ENCODE measurements at places on chromosomes 3 and 15. TPM values are rescaled to one million over a fixed set of nuclear protein-coding genes. Genes with fewer than 3 reads are reported as not detected.

DNA sequence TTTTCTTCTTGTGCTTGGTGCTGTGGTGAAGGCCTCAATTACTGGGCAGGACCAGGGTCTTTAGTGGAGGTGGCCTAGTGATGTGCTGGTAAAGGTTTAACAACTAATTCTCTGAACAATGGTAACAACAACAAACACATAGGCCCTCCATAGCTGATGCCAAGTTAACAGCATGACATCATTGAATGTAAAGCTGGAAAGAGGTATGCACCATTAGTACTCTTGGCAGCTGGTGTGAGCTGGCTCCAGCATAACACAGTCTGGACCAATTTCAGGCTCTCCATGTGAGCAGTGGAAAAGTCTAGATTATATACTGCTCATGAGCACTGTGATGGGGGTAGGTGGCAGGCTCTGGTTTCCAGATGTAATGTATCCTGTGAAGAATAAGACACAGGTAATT, 61.8 kb downstream of the SLC7A14 start:
- H3K27me3 ChIP-seq: no peaks in the 10 kb centered on the region
- H3K4me1 ChIP-seq: no peaks in the 10 kb centered on the region
- H3K27ac ChIP-seq: no peak overlapping the region
- H3K4me3 ChIP-seq: no peak overlapping the region

GRCh38 chr15:72796210-72796514, 12.6 kb upstream of the ADPGK start:
- DNase-seq: no peak
- H3K36me3 ChIP-seq: no peaks in the 10 kb centered on the region
- H3K27ac ChIP-seq: no peak overlapping the region
- no peaks in the 10 kb centered on the region for H3K27me3 ChIP-seq
- H3K4me1 ChIP-seq: no peaks in the 10 kb centered on the region

- H3K4me1 ChIP-seq: no peaks in the 10 kb centered on the region
- H3K36me3 ChIP-seq: no peaks in the 10 kb centered on the region
- no peak for DNase-seq
- no peaks in the 10 kb centered on the region for H3K27me3 ChIP-seq
Measured at GRCh38 chr3:34109021-34109420, 310.6 kb downstream of the PDCD6IP start.

The ASB14 gene
- not detected for total RNA-seq

- H3K36me3 ChIP-seq: no peaks in the 10 kb centered on the region
- H3K4me3 ChIP-seq: no peak overlapping the region
- no peaks in the 10 kb centered on the region for H3K4me1 ChIP-seq
- H3K27me3 ChIP-seq: no peaks in the 10 kb centered on the region
- no peak overlapping the region for H3K27ac ChIP-seq
Measured at GRCh38 chr3:194723846-194724618, 38.3 kb downstream of the FAM43A start.

DNA sequence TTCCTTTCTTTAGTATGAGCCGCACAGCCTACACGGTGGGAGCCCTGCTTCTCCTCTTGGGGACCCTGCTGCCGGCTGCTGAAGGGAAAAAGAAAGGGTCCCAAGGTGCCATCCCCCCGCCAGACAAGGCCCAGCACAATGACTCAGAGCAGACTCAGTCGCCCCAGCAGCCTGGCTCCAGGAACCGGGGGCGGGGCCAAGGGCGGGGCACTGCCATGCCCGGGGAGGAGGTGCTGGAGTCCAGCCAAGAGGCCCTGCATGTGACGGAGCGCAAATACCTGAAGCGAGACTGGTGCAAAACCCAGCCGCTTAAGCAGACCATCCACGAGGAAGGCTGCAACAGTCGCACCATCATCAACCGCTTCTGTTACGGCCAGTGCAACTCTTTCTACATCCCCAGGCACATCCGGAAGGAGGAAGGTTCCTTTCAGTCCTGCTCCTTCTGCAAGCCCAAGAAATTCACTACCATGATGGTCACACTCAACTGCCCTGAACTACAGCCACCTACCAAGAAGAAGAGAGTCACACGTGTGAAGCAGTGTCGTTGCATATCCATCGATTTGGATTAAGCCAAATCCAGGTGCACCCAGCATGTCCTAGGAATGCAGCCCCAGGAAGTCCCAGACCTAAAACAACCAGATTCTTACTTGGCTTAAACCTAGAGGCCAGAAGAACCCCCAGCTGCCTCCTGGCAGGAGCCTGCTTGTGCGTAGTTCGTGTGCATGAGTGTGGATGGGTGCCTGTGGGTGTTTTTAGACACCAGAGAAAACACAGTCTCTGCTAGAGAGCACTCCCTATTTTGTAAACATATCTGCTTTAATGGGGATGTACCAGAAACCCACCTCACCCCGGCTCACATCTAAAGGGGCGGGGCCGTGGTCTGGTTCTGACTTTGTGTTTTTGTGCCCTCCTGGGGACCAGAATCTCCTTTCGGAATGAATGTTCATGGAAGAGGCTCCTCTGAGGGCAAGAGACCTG, 13.2 kb downstream of the GREM1 start:
- DNase-seq: no peak
- H3K27ac ChIP-seq: no peak overlapping the region
- no peaks in the 10 kb centered on the region for H3K27me3 ChIP-seq
- no peak overlapping the region for H3K4me3 ChIP-seq
- no peaks in the 10 kb centered on the region for H3K36me3 ChIP-seq

DNA sequence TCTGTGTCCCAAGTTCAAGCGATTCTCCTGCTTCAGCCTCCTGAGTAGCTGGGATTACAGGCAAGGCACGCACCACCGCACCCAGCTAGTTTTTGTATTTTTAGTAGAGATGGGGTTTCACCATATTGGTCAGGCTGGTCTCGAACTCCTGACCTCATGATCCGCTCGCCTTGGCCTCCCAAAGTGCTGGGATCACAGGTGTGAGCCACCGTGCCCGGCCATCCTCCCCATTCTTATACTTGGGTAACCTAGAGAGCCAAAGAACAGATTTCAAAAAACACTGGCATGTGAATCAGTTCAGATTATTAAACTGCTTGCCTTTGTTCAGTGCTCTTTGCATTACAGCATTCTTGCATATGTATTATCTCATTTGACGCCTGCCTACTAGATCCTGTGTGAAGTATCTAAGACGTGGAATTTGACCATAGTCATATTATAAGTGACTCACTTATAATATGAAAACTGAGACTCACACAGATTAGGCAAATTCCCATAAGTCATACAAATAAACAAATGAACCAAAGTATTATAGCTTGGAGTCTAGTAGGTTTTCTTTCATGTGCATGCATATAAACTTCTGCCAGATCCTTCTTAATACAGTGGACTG, 123.5 kb downstream of the UNC13C start:
- DNase-seq: no peak
- no peaks in the 10 kb centered on the region for H3K36me3 ChIP-seq
- H3K27me3 ChIP-seq: no peaks in the 10 kb centered on the region
- H3K27ac ChIP-seq: no peak overlapping the region
- H3K4me1 ChIP-seq: no peaks in the 10 kb centered on the region

GRCh38 chr3:45795882-45796765, at the start of gene SLC6A20:
TSS of gene SLC6A20 (minus strand) at chr3:45796536. CDS start at chr3:45796419, 117 bp downstream.
- H3K27me3 ChIP-seq: peaks cover 3% of the 10 kb centered on the region
- DNase-seq: no peak
- peak within 1 kb of the TSS; percentile 70 for H3K4me3 ChIP-seq
- no peak within 1 kb of the TSS for H3K27ac ChIP-seq
- no peaks in the 10 kb centered on the region for H3K4me1 ChIP-seq

GRCh38 chr3:150830094-150830681, 67.2 kb upstream of the SIAH2 start:
- no peaks in the 10 kb centered on the region for H3K4me1 ChIP-seq
- no peaks in the 10 kb centered on the region for H3K27me3 ChIP-seq
- H3K36me3 ChIP-seq: no peaks in the 10 kb centered on the region
- no peak overlapping the region for H3K27ac ChIP-seq
- no peak overlapping the region for H3K4me3 ChIP-seq

- no peak for DNase-seq
- H3K27ac ChIP-seq: no peak overlapping the region
- no peaks in the 10 kb centered on the region for H3K4me1 ChIP-seq
- H3K27me3 ChIP-seq: no peaks in the 10 kb centered on the region
- H3K4me3 ChIP-seq: no peak overlapping the region
Measured at GRCh38 chr15:34900748-34901147, 68.8 kb downstream of the AQR start.

DNA sequence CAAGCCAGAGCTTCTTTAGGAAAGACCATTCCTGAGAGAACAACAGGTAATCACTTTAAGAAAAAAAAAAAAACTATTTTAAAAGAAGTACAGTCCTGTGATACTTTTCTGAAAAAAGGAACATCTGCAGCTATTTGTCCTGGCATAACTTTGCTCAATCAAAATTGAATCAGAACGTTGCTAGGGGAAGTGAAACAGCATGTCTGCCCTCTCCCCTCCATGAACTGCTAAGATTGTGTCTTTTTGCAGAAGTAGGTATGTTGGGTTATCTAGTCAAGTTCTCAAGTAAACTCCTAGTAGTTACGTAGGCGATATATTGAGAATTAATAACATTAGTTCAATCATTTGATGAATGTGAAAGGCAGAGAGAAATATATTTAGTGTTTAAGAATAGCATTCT, 1013.3 kb downstream of the TUSC7 start:
- no peak overlapping the region for H3K27ac ChIP-seq
- H3K4me3 ChIP-seq: no peak overlapping the region
- no peaks in the 10 kb centered on the region for H3K27me3 ChIP-seq
- no peaks in the 10 kb centered on the region for H3K4me1 ChIP-seq

- H3K4me1 ChIP-seq: no peaks in the 10 kb centered on the region
- no peaks in the 10 kb centered on the region for H3K27me3 ChIP-seq
- H3K36me3 ChIP-seq: no peaks in the 10 kb centered on the region
- DNase-seq: no peak
- H3K27ac ChIP-seq: no peak overlapping the region
Measured at GRCh38 chr3:23312866-23313265, 109.7 kb downstream of the UBE2E2 start.

The GREM1 gene
- 1.4 TPM for total RNA-seq

The SPATA12 gene
- not detected for total RNA-seq

The CSPG4 gene
- total RNA-seq: 42.9 TPM

DNA sequence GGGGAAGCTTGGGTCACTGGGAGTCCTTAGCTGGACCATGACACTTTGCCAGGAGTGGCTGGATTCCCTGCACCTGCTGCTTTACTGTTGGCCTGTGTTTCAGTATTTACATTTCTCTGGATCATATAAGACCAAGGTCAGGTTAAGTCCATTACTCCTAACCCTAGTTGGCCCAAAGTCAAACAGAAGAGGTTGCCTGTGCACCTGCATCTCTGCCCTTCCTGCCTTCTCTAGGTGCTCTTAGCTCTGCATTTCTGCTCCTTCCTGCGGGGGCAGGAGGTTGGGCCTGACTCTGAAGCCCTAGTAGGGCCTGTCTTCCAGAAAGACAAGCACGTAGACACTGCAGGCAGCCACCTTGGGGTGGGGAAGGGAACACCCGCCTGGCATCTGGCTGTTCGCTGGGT, 124.3 kb downstream of the RPLP1 start:
- no peaks in the 10 kb centered on the region for H3K4me1 ChIP-seq
- H3K36me3 ChIP-seq: no peaks in the 10 kb centered on the region
- DNase-seq: no peak
- H3K27ac ChIP-seq: no peak overlapping the region

The LMOD3 gene
- not detected for total RNA-seq

The CCK gene
- total RNA-seq: not detected

The LMAN1L gene
- total RNA-seq: not detected

- DNase-seq: no peak
- no peaks in the 10 kb centered on the region for H3K27me3 ChIP-seq
- H3K4me1 ChIP-seq: no peaks in the 10 kb centered on the region
- no peak overlapping the region for H3K27ac ChIP-seq
- no peak overlapping the region for H3K4me3 ChIP-seq
- H3K36me3 ChIP-seq: no peaks in the 10 kb centered on the region
Measured at GRCh38 chr15:94441760-94442159, 210.4 kb downstream of the MCTP2 start.

GRCh38 chr3:4351872-4352271, 48.7 kb downstream of the SETMAR start:
- DNase-seq: no peak
- H3K4me1 ChIP-seq: no peaks in the 10 kb centered on the region
- H3K4me3 ChIP-seq: no peak overlapping the region
- H3K27ac ChIP-seq: no peak overlapping the region
- H3K36me3 ChIP-seq: no peaks in the 10 kb centered on the region

The TNNC1 gene
- total RNA-seq: not detected

DNA sequence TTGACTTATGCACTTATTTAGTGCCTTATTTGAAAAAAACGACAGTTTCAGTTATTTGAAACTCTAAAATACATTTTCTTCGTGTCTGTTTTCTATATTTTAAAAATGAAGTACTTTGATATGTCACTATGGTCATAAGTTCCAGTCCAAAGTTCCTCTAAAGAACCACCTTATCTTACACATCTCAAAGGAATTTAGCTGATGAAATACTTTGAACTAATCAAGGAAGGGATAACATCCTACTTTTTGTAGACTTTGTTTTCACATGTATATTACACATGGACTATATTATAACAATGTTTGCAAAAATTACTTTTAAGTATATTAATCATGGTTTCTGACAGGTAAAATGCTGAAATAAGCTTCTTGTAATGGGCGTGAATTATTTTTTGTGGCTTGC, 265.8 kb upstream of the ZNF717 start:
- H3K4me3 ChIP-seq: no peak overlapping the region
- H3K36me3 ChIP-seq: no peaks in the 10 kb centered on the region
- H3K27me3 ChIP-seq: no peaks in the 10 kb centered on the region
- no peak overlapping the region for H3K27ac ChIP-seq

- no peak for DNase-seq
- no peaks in the 10 kb centered on the region for H3K27me3 ChIP-seq
- no peak overlapping the region for H3K4me3 ChIP-seq
- no peaks in the 10 kb centered on the region for H3K36me3 ChIP-seq
- no peaks in the 10 kb centered on the region for H3K4me1 ChIP-seq
Measured at GRCh38 chr3:20320489-20320888, 134.5 kb upstream of the SGO1 start.

The HTR3E gene
- not detected for total RNA-seq

The DUOX1 gene
- 1.6 TPM for total RNA-seq

DNA sequence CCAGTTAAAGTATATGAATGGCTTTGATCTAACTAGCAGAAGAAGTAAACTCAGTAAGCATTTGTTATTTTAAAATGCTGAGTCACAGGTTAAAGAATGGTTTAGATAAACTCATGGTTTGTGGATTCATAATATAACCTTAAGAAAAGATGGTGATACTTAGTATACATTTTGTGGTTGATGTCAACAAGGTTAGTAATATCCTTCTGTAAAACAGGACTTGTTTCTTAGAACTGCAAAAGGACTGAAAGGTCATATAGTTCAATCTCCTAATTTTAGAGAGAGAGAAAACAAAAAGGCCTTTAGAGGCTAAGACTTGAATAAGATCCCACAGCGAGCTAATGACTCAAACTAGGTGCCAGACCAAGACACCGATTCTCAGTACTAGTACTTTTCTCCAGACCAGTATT, 50.0 kb downstream of the STRIT1 start:
- H3K27ac ChIP-seq: no peak overlapping the region
- H3K27me3 ChIP-seq: no peaks in the 10 kb centered on the region
- H3K4me3 ChIP-seq: no peak overlapping the region
- H3K4me1 ChIP-seq: no peaks in the 10 kb centered on the region
- no peak for DNase-seq

The ZNF710 gene
- total RNA-seq: 14.4 TPM

GRCh38 chr3:13891492-13892073, 11.7 kb upstream of the WNT7A start:
- DNase-seq: no peak
- H3K36me3 ChIP-seq: no peaks in the 10 kb centered on the region
- no peak overlapping the region for H3K4me3 ChIP-seq

All from breast epithelium (tissue), 4 donors.